Activated naive CD8-positive, alpha-beta T cell treated with anti-CD3 and anti-CD28 coated beads, Interleukin-2, amount 10 ng/mL, durations not matched to agents 7 days and 5 days (primary cell): ENCODE measurements at places on chromosomes 13 and 19.

DNA sequence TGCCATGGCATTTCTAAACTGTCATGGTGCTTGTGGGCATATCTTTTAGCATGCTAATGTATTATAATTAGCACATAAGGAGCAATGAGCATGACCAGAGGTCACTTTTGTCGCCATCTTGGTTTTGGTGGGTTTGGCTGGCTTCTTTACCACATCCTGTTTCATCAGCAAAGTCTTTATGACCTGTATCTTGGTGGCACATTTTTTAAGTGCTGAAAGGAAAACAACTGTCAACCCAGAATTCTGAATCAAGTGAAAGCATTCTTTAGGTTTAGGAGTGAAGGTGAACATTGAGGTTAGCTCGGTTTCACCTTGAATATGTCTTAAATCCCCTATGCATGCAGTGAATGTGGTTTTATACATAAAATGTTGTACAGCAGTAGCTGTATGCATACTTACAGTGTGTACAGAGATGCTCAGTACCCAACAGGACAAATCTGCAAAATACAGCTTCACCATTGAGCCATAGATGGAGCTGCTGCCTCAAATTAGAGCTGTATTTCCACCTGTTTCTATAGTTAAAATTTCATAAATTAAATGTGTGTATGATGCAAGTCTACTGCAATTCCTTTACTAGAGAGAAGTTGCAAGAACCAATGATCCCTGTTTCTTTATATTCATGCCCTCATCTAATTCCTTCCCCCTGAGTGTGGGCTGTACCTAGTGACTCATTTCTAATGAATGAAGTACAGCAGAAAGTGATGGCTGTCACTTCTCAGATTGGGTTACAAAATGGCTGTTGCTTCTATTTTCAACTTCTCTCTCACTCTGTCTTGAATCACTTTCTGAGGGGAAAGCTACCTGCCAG, 25.2 kb upstream of the IGSF23 start:
- H3K4me1 ChIP-seq: peaks cover 13% of the 10 kb centered on the region
- H3K36me3 ChIP-seq: peaks cover 2% of the 10 kb centered on the region
- H3K27me3 ChIP-seq: peaks cover 2% of the 10 kb centered on the region
- no peak for DNase-seq
- H3K4me3 ChIP-seq: no peak overlapping the region

- peaks cover 9% of the 10 kb centered on the region for H3K4me1 ChIP-seq
- peak; percentile 76 for DNase-seq
- H3K4me3 ChIP-seq: peak within 1 kb of the TSS; percentile 93
- peaks cover 14% of the 10 kb centered on the region for H3K36me3 ChIP-seq
- no peaks in the 10 kb centered on the region for H3K27me3 ChIP-seq
- peak within 1 kb of the TSS; percentile 91 for H3K27ac ChIP-seq
Measured at GRCh38 chr19:35268536-35269437, at the start of gene USF2. TSS of gene USF2 (plus strand) at chr19:35268962. CDS start at chr19:35269102, 140 bp downstream.

- DNase-seq: no peak
- no peaks in the 10 kb centered on the region for H3K4me1 ChIP-seq
- H3K36me3 ChIP-seq: no peaks in the 10 kb centered on the region
- peaks cover 25% of the 10 kb centered on the region for H3K27me3 ChIP-seq
Measured at GRCh38 chr13:42707048-42707447, 74.3 kb upstream of the FAM216B start.

DNA sequence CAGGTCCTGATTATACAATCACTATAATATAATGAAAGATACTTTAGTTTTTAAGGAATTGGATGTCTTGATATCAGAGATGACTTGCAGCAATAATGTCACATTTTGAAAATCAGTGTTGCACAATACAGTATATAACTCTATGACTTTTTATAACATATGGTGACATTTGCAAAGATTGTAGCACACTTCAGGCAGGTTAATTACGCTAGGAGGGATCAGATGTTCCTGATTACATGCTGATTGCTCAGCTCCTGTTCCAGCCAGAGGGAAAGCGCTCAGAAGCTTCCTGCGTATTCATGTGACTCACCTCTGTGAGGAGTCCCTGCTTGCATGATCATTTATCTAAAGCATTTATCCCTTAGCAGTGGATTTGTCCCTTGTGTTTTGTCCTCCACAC, 265.6 kb downstream of the GPC5 start:
- no peaks in the 10 kb centered on the region for H3K4me1 ChIP-seq
- H3K4me3 ChIP-seq: no peak overlapping the region
- no peaks in the 10 kb centered on the region for H3K36me3 ChIP-seq

- H3K4me1 ChIP-seq: peaks cover 1% of the 10 kb centered on the region
- H3K36me3 ChIP-seq: peaks cover 29% of the 10 kb centered on the region
- H3K4me3 ChIP-seq: no peak overlapping the region
- no peak overlapping the region for H3K27ac ChIP-seq
Measured at GRCh38 chr19:19009951-19010350, 23.4 kb downstream of the SUGP2 start.

DNA sequence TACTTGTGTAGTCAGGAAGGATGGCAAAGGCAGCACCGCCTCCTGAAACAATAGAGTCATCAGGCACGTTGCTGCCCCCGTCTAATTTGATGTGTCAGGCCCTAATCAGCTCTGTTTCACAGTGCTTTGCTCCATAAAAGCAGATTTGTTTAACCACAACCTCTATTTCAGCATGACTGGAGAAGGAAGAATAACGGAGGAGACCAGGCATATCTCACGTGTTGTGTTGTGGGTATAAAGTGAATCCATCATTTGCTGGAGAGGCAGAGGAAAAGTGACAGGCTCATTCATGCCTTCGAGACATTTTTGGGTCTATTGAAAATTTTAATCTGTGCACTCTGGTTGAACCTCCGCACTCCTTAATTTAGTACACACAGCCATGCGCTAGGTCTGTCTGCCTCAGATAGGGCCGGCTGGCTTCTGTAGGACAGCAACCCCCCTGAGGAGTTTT, 940.4 kb upstream of the SLC10A2 start:
- H3K27ac ChIP-seq: no peak overlapping the region
- H3K4me1 ChIP-seq: no peaks in the 10 kb centered on the region
- DNase-seq: no peak
- H3K27me3 ChIP-seq: no peaks in the 10 kb centered on the region

DNA sequence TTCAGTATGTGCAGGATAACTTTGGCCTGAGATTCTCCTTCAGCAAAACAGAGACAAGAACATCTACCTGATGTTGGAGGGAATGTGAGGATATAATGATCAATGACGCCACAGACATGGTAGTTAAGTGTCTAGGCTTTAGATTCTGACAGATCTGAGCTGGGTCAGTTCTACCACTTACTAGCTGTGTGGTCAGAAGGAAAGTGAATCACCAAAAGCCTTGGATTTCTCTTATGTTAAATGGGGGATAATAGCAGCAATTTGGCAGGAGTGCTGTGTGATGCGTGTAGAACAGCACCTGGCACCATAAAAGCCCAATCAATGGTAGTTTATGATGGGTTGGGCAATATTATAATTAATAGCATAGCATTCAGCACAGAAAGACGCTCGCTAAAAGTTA, 41.7 kb downstream of the RXFP2 start:
- H3K27me3 ChIP-seq: peaks cover 13% of the 10 kb centered on the region
- no peaks in the 10 kb centered on the region for H3K4me1 ChIP-seq
- no peak overlapping the region for H3K27ac ChIP-seq
- no peak overlapping the region for H3K4me3 ChIP-seq
- DNase-seq: no peak

DNA sequence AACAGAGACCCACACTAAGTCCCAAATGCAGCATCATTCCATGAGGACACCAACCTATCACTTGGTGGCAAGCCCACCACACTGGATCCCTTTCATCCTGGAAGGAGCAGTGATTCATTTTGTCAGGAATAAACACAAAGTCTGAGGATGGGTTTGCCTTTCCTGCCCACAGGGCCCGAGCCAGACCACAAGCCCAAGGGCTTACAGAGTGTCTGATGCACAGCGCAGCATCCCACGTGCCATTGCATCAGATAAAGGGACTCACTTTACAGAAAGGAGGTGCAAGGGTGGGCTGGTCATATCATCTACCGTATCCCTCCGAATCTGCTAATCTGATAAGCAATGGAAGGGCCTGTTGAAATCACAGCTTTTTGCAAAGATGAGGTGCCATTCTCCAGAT, 12.2 kb upstream of the KCTD15 start:
- no peak overlapping the region for H3K4me3 ChIP-seq
- no peaks in the 10 kb centered on the region for H3K36me3 ChIP-seq
- no peak overlapping the region for H3K27ac ChIP-seq
- peaks cover 22% of the 10 kb centered on the region for H3K27me3 ChIP-seq

DNA sequence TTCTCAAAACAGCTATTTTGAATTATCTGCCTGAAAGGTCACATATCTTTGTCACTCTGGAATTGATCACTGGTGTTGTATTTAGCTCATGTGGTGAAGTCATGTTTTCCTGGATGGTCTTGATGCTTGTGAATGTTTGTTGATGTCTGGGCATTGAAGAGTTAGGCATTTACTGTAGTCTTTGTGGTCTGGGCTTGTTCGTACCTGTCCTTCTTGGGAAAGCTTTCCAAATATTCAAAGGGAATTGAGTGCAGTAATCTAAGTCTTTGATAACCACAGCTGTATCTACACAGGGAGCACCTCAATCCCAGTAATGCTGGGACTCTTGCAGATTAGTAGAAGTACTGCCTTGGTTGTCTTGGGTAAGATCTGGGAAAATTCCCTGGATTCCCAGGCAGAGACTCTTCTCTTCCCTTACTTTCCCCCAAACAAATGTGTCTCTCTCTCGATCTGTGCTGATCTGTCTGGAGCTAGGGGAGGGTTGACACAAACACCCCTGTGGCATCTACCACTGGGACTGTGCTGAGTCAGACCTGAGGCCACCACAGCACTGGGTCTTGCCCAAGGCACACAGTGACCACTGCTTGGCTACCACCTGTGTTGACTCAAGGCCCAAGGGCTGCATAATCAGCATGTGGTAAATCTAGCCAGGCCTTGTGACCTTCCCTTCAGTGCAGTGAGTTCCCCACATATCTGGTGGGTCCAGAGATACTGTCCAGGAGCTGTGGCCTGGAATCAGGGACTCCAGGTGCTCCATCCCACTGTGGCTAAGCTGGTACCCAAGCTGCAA, 5.5 kb upstream of the CYP4F3 start:
- H3K27ac ChIP-seq: no peak overlapping the region
- H3K36me3 ChIP-seq: no peaks in the 10 kb centered on the region
- H3K4me3 ChIP-seq: no peak overlapping the region
- H3K27me3 ChIP-seq: peaks cover 5% of the 10 kb centered on the region
- H3K4me1 ChIP-seq: peaks cover 2% of the 10 kb centered on the region

- H3K4me3 ChIP-seq: no peak within 1 kb of the TSS
- no peaks in the 10 kb centered on the region for H3K36me3 ChIP-seq
- DNase-seq: no peak
- no peak within 1 kb of the TSS for H3K27ac ChIP-seq
- no peaks in the 10 kb centered on the region for H3K4me1 ChIP-seq
Measured at GRCh38 chr13:85799097-85799582, at the start of gene SLITRK6. TSS of gene SLITRK6 (minus strand) at chr13:85799419. CDS start at chr13:85796508, 2,911 bp downstream.

DNA sequence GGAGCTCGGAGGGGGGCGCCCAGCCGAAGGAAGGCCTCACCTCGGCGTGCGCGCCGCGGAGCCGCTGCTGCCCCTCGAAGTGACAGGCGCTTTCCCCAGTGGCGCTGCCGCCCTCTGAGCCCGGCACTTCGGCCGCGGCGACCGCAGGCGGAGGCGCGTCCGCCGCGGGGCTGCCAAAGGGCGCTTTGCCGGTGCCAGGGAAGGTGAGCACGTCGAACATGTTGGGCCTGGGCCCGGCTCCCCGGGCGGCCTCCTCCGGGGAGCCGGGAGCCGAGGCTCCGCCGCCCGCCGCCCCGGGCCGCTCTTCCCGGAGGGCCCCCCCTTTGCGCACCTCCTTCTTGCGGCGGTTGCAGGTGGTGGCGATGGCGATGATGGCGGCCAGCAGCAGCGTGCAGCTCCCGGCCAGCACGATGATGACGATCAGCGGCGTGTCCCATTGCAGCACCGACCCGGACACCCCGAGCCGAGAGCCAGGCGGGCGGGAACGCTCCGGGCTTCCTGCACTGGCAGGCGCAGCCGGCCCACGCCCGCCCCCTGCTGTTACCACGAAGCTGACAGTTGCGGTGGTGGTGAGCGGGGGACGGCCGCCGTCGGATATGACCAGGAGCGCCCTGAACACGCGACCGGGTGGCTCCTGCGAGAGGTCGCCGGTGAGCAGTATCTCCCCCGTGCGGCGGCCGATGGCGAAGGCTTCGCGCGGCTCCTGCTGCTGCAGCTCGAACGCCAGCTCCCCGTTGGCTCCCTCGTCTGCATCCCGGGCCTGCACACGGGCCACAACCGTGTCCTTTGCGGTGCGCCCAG, 2.5 kb downstream of the PCDH8 start:
- peak; percentile 54 for DNase-seq
- H3K27me3 ChIP-seq: peaks cover 47% of the 10 kb centered on the region
- no peak overlapping the region for H3K27ac ChIP-seq
- H3K36me3 ChIP-seq: no peaks in the 10 kb centered on the region
- no peak overlapping the region for H3K4me3 ChIP-seq

- peaks cover 13% of the 10 kb centered on the region for H3K36me3 ChIP-seq
- no peaks in the 10 kb centered on the region for H3K27me3 ChIP-seq
- no peak for DNase-seq
- peaks cover 7% of the 10 kb centered on the region for H3K4me1 ChIP-seq
Measured at GRCh38 chr13:32897296-32897695, 118.9 kb upstream of the KL start.
